Amniotic epithelial cell (primary cell): ENCODE measurements at places on chromosomes 7 and 10.
A peak's percentile ranks its signal among the peaks of the same experiment; 100 is the strongest.

- no peak for DNase-seq
Observed at GRCh38 chr7:2943851-2944601, 99.6 kb downstream of the CARD11 start.

DNA sequence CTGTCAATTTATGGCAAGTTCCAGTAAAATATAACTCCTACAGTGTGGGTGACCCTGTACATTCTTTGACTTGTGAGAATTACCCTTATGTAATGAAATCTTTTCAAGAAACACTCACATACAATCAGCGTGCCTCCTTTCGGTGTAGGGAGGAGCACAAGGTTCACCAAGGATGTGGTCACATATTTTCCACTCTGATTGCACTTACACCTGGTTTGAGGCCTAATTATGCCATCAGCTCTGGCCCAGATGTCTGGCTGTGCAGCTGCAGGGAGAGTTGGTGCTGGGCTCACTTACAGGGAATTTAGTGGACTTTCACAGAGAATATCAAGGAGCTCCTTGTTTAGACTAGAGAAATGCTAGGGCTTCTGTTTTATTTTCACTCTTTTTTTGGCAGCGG lies 146.0 kb upstream of the STEAP4 start:
- no peak for DNase-seq

DNA sequence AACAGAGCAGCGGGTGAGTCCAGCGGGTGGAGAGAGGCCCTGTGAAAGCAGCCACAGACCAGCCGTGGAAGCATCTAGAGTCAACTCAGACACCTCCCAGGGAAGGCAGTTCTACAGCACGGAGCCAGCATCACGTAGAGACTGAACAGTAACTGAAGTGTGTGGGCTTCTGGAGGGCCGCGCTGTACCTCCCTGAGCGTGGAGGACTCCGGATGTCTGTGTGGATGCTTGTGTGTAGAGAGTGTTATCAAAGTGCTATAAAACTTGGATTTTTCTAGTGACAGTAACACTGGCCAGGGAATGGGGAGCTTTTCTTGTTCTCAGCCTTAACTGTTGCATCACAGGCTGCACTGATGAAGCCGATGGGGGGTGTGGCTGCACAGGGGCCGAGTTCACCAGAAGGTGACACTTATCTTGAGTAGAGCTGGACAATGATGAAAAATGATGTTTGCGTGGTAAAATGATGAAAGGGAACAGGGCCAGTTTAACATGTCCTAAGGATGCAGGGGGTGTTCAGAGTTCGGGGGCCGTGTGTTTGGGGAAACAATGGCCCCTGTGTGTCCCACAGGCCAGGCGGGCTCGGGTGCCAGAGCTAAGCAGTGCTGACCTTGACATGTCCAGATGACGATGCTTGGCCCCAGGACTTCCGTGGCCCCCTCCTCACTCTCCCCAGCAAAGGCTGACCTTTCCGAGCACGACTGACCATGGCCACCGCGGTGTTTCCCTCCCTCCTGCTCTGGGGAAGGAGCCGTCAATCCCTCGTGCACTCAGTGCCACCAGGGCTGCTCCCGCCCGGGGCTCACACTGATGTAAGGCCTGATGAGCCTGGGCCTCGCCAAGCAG lies 21.9 kb downstream of the MNX1 start:
- DNase-seq, result no peak

- no peak for DNase-seq
Observed at GRCh38 chr10:116272440-116273283, at the start of gene GFRA1. Gene GFRA1 (minus strand): TSS chr10:116273206. CDS start chr10:116272029, 1,177 bp downstream.

DNA sequence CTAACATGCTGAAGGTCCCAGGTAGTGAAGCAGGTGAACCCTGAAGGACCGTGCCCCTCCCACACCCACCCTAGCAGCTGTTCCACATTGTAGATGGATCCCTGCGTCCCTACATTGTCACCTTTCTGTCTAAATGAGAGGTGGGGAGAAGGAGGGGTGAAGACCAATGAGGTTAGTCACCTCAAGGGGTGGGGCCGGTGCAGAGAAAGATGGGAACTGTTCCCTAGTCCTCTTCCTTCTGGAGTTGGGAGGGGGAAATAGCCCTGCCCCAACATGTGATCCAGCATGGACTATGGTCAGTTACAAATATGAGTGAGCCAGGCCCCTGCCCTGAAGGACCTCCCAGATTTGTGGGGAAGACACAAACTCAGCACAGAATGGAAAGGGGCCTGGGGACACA lies 124.5 kb downstream of the LHPP start:
- no peak for DNase-seq

GRCh38 chr7:151374726-151375125 lies 33.1 kb downstream of the NUB1 start:
- no peak for DNase-seq

- peak; percentile 40 for DNase-seq
Observed at GRCh38 chr7:15607529-15608210, 45.9 kb upstream of the AGMO start.

DNA sequence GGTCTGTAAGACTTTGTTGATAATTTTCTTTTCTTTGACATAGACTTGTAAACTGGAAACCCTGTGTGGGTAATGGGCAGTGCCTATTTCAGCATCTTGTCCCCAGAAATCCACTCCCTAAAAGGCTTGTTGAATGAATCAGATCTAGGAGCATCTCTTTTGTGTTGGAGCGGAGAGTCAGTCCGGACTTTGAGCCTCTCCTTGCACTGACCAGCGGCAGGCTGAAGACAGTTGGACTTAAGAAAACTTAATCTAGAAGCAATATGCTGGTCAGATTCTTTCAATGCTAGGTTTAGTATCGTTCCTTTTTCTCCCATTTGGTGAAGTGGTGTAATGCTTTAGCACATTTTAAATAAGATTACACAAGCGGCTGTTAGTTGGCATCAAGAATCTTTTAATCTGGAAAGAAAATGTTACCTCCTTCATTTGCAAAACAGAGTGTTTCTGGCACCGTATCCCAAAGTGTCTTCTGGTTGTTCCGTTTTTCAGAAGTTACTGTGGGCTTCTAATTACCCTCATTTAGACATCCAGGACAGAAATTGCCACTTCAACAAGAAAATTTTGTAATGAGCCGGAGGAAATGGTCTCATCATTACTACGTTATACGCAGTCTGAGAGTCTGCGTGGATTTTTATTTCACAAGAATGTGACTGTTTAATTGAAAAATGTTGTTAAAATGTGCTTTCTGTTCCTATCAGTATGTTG lies 74.7 kb downstream of the CUX1 start:
- peak; percentile 82 for DNase-seq

GRCh38 chr7:28675429-28675828 lies 263.1 kb downstream of the CREB5 start:
- no peak for DNase-seq

- no peak for DNase-seq
Observed at GRCh38 chr7:30933124-30933974, 21.7 kb downstream of the AQP1 start.

DNA sequence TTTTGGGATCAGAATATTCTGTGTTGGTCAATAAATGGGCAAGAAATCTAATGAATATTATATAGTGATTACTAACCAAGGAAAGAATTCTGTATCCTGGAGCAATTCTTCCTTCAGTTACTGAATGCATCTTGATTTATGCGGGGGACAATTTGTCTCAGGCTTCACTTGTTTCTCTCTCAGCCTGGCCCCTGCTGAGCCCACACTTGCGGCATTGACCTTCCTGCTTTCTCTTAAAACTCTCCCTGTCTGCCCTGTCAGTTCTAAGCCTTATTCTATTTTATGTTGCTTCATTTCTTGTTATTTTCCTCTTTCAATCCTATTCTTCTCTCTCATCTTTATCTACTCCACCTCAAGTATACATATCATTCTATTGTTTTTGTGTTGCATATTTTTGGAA lies 122.1 kb upstream of the TPK1 start:
- DNase-seq, result no peak

DNA sequence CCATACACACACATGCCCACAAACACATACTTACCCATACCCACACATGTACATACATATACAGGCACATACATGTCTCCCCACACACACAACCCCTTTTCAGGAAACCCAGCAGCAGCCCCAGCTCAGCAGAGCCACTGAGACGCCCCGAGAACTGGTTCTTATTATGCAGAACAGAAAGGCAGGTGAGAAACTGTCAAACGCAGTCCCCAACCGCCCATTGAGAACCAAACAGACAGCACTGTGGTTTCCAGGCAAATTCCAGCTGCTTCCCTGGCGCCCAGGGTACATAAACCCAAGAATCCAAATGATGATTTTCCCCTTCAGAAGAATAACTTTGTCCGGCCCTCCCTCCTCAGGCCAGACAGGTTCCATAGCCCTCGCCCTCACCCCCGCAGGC lies 366.6 kb upstream of the ZMIZ1 start:
- DNase-seq, result no peak

- peak; percentile 95 for DNase-seq
Observed at GRCh38 chr10:12448729-12449391, 99.5 kb downstream of the CAMK1D start.

DNA sequence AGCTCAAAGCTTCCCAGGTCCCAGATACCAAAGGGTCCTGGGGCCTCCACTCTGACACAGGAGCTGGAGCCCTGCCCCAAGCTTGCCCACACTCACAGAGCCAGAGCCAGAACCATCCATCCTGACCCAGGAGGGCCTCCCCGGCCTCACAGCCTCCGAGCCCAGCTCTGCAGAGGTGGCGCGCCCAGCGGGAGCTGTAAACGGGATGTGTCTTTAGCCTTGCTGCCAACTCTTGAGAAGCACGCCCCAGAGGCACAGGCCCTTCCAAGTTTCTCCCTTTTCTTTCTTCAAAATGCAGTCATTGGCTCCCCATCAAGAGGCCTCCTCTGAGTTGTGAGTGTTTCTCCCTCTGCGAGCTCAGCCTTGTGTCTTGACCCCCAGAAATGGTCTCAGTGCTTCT lies 75.0 kb downstream of the PDGFA start:
- DNase-seq, result no peak

DNA sequence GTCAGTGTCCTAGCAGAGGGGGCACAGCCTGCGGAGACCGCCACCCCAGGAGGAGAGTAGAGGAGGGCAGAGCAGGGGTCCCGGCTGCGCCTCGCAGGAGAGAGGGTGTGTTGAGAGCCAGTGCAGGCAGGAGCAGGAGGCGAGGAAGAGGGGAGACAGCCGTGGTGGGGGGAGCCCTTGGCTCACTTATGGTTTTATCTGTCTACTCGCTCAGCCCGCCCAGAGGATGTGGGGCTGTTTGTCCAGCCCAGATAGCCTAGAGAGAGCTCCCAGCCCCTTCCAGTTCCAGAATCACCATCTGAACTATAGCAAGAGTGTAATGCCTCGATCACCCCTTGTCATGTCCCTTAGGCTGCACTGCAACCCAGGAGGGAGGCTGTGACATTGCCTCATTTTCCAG lies 26.6 kb downstream of the SLC29A3 start:
- DNase-seq, result no peak

- peak; percentile 43 for DNase-seq
Observed at GRCh38 chr7:150898475-150899011, 46.2 kb downstream of the AOC1 start.

- peak; percentile 86 for DNase-seq
Observed at GRCh38 chr10:60797200-60797599, 18.9 kb downstream of the CDK1 start.

DNA sequence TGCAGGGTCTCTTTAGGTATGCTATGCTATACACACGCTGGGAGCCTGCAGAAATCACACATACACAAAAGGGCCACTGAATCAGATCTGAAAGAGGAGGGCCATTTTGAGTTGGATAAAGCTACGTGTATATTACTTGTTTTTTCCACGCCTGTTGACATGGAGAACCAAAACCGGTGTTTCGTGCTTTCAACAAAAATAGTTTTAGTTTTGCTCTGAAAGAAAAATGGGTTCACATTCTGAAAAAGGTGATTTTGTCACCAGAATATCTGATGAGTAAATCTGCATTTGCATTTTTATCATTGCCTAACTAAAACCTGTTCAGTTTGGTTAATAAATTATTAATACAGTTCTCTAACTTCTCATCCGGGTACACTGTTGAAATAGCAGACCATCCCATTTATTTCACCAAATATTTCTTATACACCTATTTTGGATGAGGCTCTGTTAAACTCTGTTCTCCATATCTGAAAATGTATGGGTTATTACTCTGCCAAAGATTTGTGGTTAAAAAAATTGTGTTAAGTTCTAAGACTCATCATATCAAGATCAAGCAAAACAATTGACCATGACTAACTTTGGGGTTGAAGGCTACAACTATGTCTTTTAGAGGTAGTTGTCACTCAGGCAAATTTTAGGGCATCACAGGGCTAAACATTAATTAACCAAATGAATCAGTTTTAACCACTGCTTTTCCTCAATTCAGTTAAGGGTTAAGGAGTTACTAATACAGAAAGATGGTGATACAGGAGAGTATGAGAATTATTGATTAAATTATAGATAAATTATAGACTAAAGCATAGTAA lies 101.2 kb upstream of the RPA3 start:
- DNase-seq, result no peak

- peak; percentile 25 for DNase-seq
Observed at GRCh38 chr7:40297741-40298311, 163.0 kb downstream of the SUGCT start.

GRCh38 chr7:100122568-100122967 lies 3.1 kb downstream of the CNPY4 start:
- DNase-seq, result no peak

DNA sequence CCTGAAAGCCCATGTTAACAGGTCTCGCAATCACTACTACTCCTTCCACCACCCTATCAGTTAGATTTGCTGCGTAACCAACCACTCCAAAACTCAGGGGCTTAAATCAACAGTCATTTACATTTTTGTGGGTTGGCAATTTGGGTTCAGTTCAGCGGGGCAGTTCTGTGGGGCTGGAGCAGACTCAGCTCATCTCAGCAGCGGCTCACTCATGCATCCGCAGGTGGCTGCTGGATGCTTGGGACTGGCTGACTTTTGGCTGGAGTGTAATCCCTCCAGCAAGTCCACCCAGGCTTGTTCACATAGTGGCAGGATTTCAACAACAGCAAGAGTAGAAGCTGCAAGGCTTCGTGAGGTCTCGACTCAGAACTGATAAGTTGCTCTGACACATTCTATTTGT lies 79.2 kb downstream of the NEUROD6 start:
- DNase-seq, result no peak

DNA sequence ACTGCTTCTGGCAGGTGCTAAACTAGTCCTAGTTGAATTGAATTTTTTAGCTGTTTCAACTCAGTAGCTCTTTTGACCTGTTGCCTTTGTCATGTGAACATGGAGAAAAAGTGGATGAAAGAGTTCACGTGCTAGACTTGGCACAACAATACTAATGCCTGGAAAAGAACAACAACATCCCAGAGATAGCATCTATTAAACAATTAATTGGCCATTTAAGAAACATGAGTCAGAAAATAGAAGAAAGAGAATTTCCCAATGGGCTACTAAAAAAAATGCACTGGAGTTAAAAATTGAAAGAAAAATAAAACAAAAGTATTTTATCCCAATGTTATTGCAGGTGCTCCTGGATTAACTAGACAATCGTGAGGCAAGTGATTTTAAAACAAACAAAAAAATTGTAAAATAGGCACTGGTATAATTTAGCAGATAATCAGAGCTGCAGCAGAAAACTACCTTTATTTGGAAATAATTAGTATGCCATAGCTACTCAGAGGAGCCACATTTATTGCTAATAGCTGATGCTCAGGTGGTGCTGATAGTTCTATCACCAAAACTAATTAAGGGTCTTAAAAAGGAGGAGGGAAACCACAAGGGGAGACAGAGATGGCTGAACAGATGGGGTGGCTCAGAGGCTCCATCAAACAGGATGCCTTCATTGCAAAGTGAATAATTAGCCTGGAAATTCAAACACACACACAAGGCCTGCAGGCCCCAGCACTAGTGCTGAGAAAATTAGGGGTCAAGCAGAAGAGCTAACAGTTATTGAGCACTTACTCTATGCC lies 17.6 kb downstream of the CCDC71L start:
- DNase-seq, result no peak
